ENCODE measurements at places on chromosomes 6 and 20.

DNA sequence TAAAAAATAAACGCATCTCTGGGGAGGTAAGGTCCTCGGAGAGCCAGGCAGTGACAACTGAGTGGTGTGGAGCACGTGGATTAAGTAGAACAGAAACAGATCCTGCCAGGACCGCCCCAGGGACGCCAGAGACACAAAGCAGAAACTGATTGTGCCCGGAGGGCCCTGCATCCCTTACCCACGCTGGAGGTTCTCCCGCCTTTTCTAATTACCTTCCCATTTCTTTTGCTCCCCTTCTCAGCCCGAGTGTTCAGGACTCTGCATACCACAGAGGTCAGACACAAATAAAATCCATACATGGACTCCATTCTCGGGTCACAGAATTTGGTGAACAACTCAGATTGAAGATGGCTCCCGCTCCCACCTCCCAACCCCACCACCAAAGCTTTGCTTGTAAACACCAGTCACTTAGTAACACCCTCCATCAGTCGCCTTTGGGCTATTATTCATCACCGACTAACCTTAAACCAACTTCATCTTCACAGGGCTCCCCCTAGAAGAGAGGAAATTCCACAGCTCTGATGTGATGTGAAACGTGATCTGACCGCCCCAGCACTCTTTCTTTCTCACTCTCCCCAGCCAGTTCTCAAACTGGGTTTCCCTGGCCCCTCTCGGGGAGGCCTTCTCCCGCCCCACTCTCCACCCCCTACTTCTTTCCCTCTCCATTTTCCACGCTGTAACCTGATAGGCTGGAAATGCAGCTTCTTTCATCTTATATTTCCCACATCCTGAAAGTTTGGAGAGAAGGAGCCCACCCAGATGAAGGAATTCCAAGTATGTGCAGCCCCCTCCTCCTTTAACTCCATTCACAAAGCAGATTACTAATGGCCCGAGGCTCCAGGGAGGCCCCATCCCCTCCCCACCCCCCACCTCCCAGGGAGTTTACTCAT, 32.5 kb upstream of the PIM1 start:
- DNase-seq: peak; percentile 97

GRCh38 chr6:10778230-10778629, 30.6 kb downstream of the TMEM14B start:
- DNase-seq: no peak

GRCh38 chr20:1588533-1589460, 31.0 kb downstream of the SIRPB1 start:
- DNase-seq: no peak

DNA sequence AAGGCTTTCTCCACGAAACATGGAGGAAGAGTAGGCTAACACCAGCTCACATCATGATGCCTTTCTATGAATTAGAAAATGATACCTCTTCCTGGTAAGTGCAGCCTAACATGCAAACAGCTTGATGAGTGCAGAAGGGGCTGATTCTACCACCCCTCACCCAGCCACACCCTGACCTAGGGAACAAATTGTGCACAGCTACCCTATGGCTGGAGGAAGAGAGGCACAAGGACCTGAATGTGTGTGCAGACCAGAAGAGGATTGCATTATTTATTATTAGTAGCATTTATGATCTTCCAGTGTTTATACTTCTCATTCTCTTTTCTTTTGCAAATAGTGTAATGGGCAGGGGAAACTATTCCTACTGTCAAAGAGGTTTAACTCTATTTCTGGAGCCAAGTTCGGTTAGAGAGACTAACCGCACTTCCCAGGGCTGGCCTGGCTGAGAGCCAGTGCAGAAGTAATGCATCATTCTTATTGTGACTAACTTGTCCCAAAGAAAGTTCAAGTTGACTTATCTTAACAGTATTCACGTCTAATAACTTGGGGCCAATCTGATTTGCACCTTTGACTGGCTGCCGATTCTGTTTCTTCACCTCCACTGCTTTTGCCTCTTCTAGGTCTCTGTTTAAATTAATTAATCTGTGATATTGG, 237.5 kb downstream of the CD83 start:
- peak; percentile 62 for DNase-seq

GRCh38 chr6:163741743-163742363, 327.3 kb downstream of the QKI start:
- no peak for DNase-seq

DNA sequence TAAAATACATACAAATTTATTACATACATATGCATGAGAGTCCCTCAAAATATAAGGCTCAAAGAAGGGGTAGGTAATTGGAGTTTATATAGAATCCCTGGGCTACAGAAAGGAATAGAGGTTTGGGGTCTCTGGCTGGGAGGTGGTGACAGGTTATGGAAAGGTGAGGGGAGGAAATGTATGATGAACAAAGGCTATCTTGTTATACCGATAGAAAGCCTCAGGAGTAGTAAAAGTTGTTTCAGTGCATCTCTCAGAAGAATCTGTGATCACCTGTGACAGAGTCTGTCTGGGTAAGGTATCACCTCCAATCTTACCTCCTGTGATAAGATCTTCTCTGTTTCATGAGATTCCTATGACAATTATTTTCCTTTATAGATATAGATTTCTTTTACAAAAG, 252.9 kb upstream of the AGPAT4 start:
- no peak for DNase-seq

DNA sequence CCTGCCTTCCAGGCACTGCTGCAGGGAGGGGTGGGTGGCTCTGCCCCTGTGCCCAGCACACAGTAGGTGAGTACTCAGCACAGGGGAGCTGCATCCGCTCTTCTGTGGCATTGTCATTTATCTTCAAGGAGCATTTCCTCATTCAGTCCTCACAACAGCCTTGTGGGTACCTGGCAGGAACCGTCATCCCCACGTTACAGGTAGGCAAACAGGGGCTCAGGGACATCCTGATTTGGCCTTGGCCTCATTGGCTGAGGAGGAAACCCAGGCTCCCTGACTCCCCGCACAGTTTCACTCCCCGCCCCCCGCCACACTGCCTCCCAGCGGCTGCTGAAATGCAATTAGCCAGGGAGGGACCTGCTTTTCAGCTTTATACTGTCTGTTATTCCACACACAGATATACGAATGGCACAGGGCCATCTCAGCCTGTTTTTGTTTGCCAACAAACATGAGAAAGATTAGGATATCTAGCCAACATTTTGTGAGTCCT, 24.2 kb upstream of the PNPLA1 start:
- DNase-seq: no peak

- DNase-seq: no peak
Observed at GRCh38 chr6:224350-224749, 67.9 kb upstream of the DUSP22 start.

- DNase-seq: no peak
Observed at GRCh38 chr6:21777846-21778245, 184.3 kb downstream of the SOX4 start.

DNA sequence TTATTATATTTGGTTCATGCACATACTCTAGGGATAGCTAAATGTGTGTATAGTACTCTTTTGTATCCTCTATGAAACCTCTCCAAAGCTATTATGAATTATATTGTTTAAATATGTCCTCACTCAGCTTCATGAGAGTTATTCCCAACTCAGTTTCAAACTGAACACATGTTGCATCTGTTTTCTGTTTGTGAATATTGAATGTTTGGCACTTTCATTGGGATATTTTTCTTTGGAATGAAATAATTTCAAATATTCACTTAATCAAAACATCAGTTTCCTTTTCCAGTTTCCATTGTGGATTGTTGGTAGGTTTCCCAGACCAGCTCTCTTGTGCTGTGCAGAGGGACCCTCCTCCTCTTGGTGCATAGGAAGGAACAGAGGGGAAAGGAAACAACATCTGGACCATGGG, 46.6 kb downstream of the HDAC2 start:
- DNase-seq: no peak

DNA sequence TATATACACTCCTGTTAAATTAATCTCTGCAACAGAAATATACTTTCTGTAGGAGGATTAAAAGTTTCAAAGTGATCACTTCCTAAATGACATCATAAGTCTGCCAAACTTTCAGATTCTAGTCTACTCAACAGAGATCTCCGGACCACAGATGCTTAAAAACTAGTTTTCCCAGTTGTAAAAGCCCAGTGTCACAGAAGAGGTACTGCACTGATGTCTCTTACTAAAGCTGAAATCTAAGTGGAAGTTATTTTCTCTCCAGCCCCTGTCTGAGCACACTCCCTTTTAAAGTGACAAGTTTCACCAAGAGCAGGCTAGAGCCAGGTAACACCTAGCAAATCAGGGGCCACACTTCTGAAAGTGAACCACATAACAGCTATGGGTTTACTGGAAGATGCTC, 71.6 kb upstream of the DST start:
- DNase-seq: no peak

- DNase-seq: no peak
Observed at GRCh38 chr6:101393829-101394251, 332 bp downstream of the GRIK2 start.

DNA sequence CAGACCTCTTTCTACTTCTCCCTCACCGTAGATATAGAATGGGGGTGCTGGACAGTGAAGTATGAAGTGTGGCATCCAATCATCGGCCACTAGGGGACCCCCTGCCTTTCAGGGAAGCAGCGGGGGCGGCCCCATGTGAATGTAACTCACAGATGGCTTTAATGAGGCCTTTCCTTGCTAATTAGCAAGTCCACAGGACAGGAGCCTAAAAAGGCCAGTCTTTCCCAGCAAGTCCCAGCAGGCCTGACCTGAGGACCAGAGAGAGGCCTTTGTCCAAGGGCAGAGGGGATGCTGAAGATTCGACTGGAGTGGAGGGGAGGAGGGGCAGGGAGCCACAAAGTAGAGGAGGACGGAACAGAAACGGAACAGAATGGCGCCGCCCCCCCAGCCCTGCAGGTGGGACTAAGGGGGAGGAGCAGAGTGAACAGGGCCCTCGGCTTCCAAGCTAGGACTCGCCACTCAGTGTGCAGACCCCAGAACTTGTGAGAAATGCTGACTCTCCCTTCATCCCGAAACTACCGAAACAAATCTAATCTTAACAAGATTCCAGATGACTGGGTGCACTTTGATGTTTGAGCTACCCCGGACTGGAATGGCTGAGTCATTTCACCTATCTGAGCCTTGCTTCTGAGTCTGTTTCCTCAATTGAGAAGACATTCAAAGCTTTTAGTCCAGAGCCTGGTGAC, 5.8 kb downstream of the C6orf132 start:
- DNase-seq: peak; percentile 63

- DNase-seq: no peak
Observed at GRCh38 chr6:15254070-15254975, 8.5 kb downstream of the JARID2 start.

DNA sequence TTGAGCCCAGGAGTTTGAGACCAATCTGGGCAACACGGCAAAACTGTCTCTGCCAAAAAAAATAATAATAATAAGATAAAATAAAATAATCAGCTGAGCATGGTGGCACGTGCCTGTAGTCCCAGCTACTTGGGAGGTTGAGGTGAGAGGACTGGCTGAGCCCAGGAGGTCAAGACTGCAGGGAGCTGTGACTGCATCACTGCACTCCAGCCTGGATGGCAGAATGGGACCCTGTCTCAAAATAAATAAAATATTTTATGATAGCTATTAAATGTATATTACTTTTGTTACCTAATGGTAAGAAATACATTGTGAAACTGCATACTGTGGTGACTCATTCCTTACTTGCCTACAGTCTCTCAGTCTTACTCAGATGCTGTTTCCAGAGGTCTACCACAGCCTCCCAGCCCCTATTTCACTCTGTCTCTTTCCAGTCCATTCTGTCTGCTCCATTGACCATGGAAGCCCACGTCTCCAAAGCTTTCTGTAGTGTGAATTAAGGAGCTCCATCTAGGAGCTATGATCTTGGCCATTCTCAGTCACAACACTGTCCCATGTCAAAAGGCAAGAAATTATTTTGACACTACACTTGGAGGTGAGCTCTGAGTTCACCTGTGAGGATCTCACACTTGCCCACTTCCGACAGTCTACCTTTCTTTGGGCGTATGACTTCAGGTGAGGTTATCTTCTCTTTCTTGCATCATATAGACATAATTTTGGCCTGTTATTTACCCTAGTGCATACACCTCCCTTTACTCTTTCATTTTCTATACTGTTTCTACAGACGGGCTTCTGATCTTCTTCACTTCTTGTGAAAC, 22.4 kb upstream of the SNX9 start:
- peak; percentile 27 for DNase-seq

- no peak for DNase-seq
Observed at GRCh38 chr6:23672737-23673136, 453.3 kb upstream of the NRSN1 start.

DNA sequence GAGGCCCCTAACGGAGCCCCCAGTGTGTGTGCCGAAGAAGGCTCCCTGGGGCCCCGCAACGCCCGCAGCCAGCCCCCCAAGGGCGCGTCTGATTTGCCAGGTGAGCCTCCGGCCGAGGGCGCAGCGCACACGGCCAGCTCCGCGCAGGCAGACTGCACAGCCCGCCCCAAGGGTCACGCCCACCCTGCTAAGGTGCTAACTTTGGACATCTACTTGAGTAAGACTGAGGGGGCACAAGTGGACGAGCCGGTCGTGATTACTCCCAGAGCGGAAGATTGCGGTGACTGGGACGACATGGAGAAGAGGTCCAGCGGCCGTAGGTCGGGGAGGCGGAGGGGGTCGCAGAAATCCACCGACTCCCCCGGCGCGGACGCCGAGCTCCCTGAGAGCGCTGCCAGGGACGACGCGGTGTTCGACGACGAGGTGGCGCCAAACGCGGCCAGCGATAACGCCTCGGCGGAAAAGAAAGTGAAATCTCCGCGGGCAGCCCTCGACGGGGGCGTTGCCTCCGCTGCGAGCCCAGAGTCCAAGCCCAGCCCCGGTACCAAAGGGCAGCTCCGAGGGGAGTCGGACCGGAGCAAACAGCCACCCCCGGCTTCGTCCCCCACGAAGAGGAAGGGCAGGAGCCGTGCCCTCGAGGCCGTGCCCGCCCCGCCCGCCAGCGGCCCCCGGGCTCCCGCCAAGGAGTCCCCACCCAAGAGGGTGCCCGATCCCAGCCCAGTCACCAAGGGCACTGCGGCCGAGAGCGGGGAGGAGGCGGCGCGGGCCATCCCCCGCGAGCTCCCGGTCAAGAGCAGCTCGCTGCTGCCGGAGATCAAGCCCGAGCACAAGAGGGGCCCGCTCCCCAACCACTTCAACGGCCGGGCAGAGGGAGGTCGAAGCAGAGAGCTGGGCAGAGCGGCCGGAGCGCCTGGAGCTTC, 117.0 kb downstream of the RTN4IP1 start:
- no peak for DNase-seq

DNA sequence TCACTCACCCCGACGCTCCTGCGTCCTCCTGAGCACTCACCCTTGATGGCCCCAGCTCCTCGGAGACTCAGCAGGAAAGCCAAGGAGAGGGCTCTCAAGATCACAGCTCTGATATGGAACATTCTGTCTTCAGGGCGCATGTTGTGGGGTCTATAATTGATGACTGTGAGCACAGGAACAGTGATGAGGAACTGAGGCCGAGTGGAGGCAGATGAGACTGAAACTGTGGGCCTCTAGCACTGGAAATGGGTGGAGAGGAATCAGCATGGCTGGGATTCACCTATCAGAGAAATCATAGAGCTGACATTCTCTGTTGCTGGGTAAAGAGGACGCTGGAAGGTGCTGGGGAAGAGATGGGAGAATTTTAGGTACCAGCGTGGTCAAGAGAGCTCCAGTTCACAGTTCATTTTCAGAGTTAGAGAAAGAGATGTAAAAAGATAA, at the start of gene HLA-DPA1:
TSS of gene HLA-DPA1 (minus strand) at position 219 of the 441 bp plus-strand sequence.
- DNase-seq: no peak

GRCh38 chr6:7628909-7629308, 38.9 kb downstream of the SNRNP48 start:
- DNase-seq: no peak

- DNase-seq: no peak
Observed at GRCh38 chr6:151916075-151916474, 108.6 kb downstream of the ESR1 start.

GRCh38 chr6:46130666-46131065, 877 bp downstream of the ENPP4 start:
- DNase-seq: no peak

- DNase-seq: no peak
Observed at GRCh38 chr20:4465855-4466545, 255.7 kb upstream of the PRND start.

Measured in non-pigmented ciliary epithelial cell (primary cell).